Stimulated activated CD4-positive, alpha-beta T cell treated with anti-CD3 and anti-CD28 coated beads, Interleukin-1b, Interleukin-23, amount 100 ng/mL, for 48 hours (primary cell): ENCODE measurements at places on chromosomes 3 and 15.

- DNase-seq = no peak
Measured at GRCh38 chr15:28100516-28101195, 1.5 kb upstream of the OCA2 start.

DNA sequence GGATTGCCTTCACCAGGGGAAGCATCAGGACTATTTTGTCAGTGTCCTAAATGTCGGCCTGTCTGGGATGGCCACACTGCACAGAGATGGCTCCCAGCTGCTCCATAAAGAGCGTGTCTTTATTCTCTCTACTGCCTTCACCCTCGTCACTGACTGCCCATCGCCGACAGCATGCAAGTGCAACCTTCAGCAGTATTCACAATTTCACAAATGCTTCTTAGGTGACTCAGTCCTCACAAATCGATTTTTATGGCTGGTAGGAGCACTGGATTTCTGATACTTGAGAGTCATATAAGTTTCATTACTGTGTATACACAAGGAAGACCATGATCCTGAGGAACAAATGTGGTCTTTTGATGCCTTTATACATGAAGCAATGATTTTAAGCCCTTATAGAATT lies 1.1 kb upstream of the SSUH2 start:
- DNase-seq = no peak

GRCh38 chr3:71962561-71963240 lies 177.8 kb upstream of the PROK2 start:
- DNase-seq = no peak

- DNase-seq = peak; percentile 60
Measured at GRCh38 chr15:98649472-98650416, 1.4 kb downstream of the IGF1R start.

GRCh38 chr3:120544361-120544760 lies 51.8 kb upstream of the NDUFB4 start:
- no peak for DNase-seq

GRCh38 chr3:77096145-77096544 lies 56.2 kb downstream of the ROBO2 start:
- DNase-seq = no peak
